Ureter (tissue), 1 donor: ENCODE measurements at places on chromosomes 2 and 18. TPM values are rescaled to one million over a fixed set of nuclear protein-coding genes. Genes with fewer than 3 reads are reported as not detected.
A peak's percentile ranks its signal among the peaks of the same experiment; 100 is the strongest.

GRCh38 chr2:226797989-226798421, 1.6 kb downstream of the IRS1 start:
- DNase-seq = no peak

DNA sequence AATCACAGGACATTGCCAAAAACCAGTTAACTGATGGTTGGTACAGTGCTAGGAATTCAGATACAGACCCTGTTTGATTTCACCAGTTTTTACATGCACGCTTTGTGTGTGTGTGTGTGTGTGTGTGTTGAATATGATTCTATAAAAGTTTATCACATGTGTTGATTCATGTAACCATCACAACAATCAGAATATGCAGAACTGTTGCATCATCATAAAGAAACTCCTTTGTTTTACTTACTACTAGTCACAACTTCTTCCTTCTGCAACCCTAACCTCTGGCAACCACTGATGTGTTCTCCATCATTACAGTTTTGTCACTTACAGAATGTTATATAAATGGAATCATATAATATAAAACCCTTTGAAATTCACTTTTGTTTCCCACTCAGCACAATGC, 144.8 kb upstream of the CYP26B1 start:
- DNase-seq = no peak

GRCh38 chr18:22088029-22088428, 81.4 kb upstream of the GATA6 start:
- DNase-seq = no peak

GRCh38 chr2:191245046-191245868, at the start of gene MYO1B:
Gene MYO1B, plus strand, starts transcription at chr2:191245404. Its CDS starts 31,492 bp downstream, at chr2:191276896.
- peak; percentile 70 for DNase-seq

- no peak for DNase-seq
These were observed 128.8 kb upstream of the TRIB2 start for GRCh38 chr2:12587729-12588522.

DNA sequence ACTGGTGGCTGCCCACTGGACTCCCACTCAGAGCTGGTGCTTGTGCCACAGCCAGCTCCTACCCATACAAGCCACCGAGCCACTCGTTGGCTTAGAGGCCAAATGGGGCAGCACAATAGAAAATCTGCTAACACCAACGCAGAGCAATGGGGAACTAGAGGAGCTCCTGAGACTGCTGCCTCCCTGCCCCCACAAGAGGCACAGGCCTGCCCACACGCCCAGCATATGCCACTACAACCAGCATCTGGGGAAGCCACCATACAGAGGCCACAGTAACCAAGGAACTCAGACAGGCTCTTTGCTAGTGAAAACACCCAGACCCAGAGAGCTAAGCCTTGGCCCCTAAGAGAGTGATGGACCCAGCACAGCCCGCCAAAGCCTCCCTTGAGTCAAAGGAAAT, 231.2 kb upstream of the RAB6C start:
- no peak for DNase-seq

DNA sequence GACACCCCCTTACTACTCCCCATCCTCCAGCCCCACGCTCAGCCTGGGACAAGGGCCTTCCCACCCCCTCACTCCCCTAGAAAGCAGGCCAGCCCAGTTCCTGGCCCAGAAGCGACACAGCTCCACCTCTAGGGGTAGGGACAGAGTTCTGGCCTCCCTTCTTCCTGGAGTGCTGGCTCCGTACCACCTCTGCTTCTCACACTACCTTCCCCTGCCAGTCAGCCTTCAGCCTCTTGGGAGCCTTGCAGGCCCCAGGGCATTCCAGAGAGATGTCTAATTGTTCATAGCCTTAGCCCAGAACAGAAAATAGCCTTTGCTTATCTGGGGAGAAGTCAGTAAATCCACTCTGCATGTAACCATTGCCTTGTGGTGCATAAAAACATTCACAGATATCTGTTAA, 13.1 kb upstream of the CATIP start:
- no peak for DNase-seq

GRCh38 chr18:68387246-68387645, 327.7 kb downstream of the TMX3 start:
- DNase-seq = no peak

DNA sequence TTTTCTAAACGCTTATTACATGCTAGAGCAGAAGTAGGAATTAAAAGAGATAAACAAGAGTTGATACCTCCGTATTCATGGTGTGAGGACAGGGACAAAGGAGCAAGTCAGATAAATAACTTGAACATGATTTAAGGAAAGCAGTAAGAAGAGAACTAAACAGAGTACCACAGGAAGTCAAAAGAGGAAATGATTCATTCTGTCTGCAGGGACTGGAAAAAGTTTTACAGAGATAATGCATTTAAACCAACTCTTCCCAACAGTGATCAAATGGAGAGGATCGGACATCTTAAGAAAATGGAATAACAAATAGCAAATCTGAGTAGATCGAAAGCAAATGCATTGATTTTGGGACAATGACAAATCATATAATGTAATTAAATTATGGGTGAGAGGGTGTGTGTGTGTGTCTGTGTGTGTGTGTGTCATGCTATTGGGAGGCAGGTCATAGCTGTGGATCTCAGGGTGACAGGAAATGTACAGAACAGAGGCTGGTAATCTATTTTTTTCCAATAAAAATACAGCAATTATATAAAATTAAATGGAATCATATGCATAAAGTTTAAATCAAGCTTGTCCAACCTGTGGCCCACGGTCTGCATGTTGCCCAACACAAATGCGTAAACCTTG, 113.4 kb downstream of the MC4R start:
- no peak for DNase-seq

DNA sequence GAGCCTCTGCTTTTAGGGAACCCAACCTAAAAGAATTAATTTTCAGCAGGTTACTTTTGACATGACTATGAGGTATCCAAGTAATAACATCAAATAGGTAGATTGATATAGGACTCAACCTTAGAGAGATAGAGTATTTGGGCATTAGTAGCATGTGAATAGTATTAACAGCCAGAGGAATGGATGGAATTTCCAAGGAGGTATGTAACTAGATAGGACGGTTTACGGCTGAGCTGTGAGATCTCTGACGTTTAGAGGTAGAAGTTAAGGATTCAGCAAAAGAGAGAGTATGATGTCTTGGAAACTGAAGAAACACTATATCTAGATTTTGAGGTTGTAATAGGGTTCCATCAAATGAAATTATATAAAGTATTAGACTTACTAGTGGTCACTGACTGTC, 70.3 kb downstream of the HNMT start:
- DNase-seq = no peak

DNA sequence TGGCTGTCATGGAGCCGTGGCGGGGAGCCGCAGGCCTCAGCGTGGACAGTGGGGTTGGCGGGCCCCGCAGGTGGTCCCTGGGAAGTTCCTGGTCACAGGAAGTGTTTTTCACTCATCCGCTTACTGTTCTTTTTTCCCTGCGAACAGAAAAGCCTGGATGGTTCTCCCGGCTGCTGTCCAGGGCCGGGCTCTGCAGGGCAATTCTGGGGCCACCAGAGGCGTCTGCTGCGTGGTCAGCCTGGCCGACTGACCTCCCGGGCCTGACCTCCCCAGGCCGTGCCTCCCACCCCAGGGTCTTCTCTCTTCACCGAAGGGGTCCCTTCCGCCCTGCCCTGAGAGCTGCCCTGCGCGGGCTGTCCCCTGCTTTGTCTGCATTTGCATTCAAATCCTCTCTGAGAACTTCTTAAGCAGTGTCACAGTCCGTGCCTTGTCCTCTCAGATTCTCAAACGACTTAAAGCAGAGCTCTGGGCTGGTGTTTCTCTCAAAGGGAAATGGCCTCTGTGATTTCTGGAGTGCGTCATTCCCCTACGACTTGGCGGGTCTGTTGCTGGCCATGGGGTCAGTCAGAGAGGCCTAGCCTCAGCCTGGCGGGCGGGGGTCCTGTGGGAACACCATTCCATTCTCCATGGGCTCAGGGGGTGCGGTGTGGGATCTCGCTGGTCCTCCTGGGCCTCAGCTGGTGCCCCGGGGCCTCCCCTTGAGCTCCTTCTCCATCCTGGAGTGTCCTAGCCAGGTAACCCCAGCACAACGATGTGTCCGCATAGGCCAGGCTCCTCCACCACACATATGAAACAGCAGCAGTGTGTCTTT, 38.3 kb downstream of the KLHL29 start:
- peak; percentile 35 for DNase-seq

GRCh38 chr2:152097801-152098495, 896 bp downstream of the CACNB4 start:
- DNase-seq = peak; percentile 44

DNA sequence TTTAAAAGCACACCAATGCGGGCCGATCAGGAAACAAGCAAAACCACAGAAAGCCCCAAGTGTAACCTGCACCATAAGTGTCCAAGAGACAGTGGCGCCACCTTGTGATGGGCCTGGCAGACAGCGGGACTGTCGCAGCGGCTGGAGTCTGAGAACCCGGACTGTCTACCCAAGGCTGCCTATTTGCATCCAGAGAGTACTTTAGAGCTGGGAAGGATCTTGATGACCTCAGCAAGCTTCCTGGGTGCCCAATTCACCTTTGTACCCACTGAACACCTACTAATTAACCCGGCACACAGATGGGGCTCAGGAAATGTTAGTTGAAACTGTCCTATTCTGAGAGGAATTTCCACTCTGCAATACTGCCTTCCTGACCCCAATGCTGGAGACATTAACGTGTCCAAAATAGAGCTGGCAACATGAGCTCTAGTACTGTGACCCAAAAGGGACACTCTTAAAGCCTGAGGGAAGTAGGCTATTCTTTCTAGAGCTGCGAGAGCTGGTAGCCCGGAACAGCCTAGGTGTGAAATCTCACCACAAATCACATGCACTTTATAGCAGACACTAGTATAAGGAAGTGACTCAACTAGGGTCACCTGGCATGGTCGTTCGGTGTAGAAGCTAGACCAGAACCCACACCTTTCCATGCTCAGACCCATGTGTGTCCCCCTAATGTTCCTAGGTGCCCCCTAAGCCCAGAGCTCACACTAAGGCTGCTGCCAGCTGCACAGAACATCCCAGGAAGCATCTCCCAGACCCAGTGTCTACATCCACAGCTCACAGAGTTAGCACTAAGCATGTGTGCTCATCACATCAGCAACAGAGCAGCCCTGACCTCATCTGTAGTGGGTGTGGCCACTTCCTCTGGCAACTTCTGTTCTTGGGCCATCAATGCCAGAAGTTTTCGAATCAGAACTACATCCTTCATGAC, 25.4 kb downstream of the POLR1A start:
- peak; percentile 84 for DNase-seq

GRCh38 chr2:187554011-187554703, at the start of gene TFPI:
Gene TFPI, minus strand, starts transcription at chr2:187554435. Its CDS starts 50,667 bp downstream, at chr2:187503768.
- DNase-seq = no peak

DNA sequence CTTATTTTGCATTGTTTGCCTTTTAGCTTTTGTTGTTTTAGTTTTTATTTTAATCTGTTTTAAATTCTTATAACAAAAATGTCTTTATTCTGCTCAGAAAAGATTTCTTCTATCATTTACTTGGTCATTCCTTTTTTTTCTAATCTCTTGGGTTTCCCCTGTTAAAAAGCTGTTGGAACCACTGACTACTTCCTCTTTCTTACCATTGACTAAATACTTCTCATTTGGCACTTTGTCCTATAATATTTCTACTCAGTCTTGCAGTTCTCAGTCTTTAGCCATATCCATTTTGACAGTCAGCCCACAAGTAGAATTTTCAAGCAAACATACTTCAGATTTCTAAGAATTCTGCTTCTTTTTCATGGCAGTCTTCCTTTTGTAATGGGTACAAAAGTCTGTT, 567.2 kb downstream of the SATB2 start:
- DNase-seq = no peak

- no peak for DNase-seq
These were observed 32.6 kb downstream of the MYL12B start for GRCh38 chr18:3294435-3295080.

GRCh38 chr2:108215794-108216211, 24.0 kb upstream of the SULT1C3 start:
- peak; percentile 52 for DNase-seq

DNA sequence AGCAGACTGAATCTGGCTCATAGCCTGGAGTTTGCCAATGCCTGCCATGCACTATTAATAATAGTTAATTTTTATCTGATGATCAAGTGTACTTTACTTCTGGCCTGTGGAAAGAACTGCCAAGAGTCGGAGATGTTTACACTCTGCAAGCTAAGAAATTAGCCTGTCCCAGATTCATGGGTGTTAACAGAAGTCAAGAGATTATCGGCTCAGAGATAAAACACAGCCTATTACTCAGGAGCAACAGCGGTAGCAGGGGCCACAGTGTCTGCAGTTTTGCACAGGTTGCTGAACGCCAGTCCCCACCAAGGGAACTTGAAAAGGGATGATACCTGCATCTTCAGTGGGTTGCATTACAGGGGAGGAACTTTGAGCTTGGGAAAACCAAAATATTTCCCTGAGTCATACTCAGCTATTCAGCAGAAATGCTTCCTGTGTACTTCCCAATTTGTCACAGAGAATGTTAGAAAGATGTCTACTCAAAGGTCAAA, 4.3 kb upstream of the ADI1 start:
- no peak for DNase-seq

DNA sequence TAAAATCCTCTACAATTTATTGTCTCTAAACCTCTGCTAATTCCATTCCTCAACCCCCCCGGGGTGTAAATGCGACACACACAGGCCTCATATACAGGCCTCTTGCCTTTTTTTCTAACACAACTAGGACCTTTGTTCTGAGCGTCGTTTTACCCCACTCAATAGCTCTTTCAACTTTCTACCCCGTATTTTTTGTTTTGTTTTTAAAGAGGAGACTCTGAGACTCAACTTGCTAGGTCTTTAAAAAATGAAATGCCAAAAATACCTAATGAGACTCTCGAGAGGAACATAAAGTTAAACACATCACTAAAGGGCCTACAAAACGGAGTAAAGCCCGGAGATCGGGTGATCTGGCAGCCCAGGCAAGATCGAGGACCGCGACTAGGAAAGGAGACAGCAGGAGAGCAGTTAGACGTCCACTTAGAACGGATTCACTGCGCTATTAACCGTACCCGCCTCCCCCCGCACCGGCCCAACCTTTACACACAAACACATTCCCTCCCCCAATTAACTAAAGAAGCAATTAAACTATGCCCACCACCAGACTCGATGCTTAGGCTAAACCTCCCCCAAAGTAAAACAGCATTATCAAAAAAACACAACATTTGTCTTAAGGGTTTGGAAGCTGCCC, 1.7 kb downstream of the TRIP12 start:
- no peak for DNase-seq

The FKBP1B gene
- 4.1 TPM for total RNA-seq

The ARMC9 gene
- total RNA-seq = 16.0 TPM

The CACNB4 gene
- total RNA-seq = 3.3 TPM

The SCG2 gene
- total RNA-seq = 0.39 TPM

The COPS7B gene
- total RNA-seq = 47.7 TPM

The FBXO36 gene
- 3.4 TPM for total RNA-seq

The DOK6 gene
- total RNA-seq = 4.9 TPM

The ABCA12 gene
- total RNA-seq = 0.44 TPM

The AKAIN1 gene
- total RNA-seq = not detected

The DNAJC5G gene
- total RNA-seq = not detected

The SAG gene
- total RNA-seq = not detected

The MAB21L4 gene
- 2.5 TPM for total RNA-seq

The DSG1 gene
- total RNA-seq = 0.13 TPM
